ENCODE measurements at places on chromosomes 1 and 21.

- DNase-seq = no peak
Measured at GRCh38 chr1:8506995-8507615, 189.2 kb downstream of the SLC45A1 start.

DNA sequence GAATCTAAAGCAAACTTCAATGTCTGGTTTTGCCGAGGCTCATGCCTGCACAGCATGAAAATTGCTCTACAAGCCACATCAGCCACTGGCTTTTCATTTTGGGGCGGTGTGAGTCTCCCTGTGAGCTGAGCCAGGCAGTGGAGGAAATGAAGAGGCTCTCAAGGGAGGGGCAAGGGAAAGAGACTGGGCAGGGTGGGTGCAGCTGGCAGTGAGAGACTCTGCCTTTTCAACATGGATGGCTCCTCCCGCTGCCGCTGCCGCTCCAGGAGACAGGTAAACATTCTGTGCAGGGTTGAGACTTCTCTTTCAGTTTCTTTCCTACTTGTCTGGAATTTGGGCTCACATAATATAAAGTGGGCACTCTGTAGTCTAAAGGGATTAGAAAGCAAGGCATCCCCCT lies 11.3 kb upstream of the CTSE start:
- DNase-seq = no peak

- no peak for DNase-seq
Measured at GRCh38 chr1:91406773-91407389, 2.2 kb upstream of the HFM1 start.

DNA sequence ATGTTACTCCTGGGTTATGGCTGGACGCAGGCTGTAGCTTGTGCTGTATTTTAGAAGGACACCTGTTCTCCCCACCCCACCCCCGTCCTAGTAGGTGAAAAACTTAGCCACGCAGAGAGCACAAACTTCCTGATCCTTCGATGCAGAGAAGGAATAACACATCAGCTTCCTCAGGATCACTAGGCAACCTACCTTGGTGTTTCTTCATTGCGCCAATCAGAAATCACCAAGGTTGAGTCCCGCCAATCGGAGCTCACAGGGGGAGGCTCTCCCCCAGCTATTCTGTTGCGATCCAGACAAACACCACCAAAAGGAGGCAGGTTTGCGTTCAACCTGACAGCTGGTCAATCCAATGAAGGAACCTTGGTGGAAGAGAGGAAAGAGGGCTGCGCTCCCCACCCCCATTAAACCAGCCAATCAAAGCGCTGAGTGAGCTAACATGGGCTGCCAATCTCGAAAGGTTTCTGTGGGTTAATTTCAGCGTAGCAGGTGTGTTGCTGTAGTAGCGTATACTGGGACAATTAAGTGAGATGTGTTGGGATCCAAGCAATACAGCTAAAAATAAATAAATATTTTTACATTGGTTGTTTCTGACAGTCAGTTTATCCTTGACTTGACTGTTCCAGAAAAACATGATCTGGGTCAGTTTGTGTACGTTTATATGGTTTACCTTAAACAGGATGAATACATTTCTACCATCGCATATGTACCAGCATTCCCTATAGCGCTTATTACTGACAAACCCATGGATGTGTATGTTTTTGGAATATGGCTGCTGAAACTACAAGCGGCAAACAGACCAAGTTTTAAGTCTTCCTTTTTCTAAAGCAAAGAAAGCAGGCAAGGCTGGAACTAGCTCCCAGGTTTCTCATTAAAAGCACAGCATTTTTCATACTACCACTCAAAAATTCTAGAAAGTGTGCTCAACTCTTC lies at the start of gene GOLPH3L:
GOLPH3L (minus strand) TSS at position 160 of the 933 bp plus-strand sequence. CDS start 2,316 bp downstream, outside the sequence.
- DNase-seq = peak; percentile 70

- DNase-seq = no peak
Measured at GRCh38 chr1:200275816-200276453, 133.9 kb downstream of the ZNF281 start.

GRCh38 chr1:230891413-230891812 lies 23.1 kb upstream of the C1orf198 start:
- DNase-seq = no peak

DNA sequence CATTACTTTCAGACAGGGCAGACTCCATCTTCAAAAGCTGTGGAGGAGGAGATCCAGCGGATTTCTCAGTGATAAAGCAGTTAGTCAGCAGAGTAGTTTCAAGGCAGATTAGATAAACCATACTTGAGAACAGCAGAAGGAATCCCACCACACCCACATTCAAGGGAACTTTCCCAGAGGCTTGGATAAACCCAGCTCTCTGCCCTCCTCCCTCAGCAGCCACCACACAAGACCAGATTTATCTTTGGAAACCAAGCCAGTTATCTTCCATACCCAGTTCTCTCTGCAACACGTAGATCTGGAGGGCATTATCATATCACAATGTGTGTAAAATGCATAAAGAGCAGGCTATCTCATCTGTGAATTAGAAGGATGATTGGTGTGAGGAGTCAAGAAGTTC lies 40.2 kb downstream of the GFI1 start:
- no peak for DNase-seq

GRCh38 chr21:35097525-35097924 lies 48.4 kb upstream of the RUNX1 start:
- DNase-seq = no peak

- no peak for DNase-seq
Measured at GRCh38 chr1:14611792-14612191, 13.3 kb downstream of the KAZN start.

GRCh38 chr1:27071049-27071416 lies 58.4 kb upstream of the TENT5B start:
- no peak for DNase-seq

- no peak for DNase-seq
Measured at GRCh38 chr1:91952187-91952586, 3.0 kb downstream of the BRDT start.

- DNase-seq = no peak
Measured at GRCh38 chr1:238242181-238242580, 351.5 kb upstream of the ZP4 start.

GRCh38 chr1:22814176-22815042 lies 103.8 kb downstream of the EPHB2 start:
- DNase-seq = no peak

- no peak for DNase-seq
Measured at GRCh38 chr1:83942914-83943313, 56.0 kb downstream of the TTLL7 start.

- DNase-seq = no peak
Measured at GRCh38 chr1:4976859-4977440, 322.5 kb downstream of the AJAP1 start.

DNA sequence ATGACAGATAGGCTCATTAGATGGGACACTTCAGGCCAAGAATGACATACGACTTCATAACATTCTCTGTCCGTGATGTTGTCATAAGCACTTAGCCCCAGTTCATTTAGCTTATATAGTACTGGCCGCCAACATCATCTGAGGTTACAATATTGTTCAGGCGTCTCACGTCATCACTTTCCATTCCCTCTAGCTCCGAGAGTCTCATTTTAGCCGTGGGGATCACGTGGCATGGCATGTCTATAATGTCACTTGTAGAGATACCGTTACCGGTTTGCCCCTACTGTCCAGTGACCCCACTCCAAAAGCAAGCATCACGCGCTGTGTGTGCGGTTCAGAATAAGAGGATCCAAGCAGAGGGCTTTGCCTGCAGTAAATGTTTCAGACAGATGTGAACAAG lies 34.6 kb upstream of the HEATR1 start:
- DNase-seq = no peak

DNA sequence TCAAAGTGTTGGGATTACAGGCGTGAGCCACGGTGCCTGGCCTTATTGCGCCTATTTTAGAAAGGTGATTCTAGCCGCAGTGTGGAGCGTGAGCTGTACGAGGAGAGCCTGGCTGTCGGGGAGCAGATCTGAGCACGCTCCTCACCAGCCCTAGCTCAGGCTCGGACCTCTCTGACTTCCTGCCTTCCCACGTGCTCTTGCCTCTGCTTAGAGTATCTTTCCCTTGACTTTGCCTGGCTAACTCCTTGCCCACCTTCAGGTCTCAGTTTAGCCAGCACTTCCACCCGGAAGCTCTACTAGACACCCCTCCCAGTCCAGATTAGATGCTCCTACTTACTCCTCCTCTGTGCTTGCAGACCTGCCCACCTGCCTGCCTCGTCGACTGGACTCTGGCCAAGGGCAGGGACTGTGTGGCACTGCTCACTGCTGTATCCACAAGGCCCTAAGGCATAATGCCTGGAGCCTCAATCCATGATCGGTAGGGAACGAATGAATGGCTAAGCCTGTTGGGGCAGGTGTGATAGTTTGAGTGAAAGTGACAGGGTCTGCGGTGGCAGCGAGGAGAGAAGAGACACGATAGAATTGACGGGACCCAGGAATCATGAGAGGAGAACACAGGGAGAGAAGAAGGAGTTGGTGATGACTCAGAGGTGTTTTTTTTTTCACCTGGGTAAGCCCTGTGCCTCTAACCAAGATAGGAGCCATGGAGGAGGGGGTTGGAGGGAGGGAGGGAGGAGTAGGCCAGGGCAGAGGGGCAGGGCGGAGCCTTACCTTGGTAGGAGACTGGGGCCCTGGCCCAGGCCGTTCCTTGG lies 28.1 kb upstream of the WASF2 start:
- no peak for DNase-seq

GRCh38 chr1:218380125-218380977 lies 35.2 kb downstream of the TGFB2 start:
- no peak for DNase-seq

- DNase-seq = no peak
Measured at GRCh38 chr1:24018611-24019580, 38.8 kb upstream of the SRSF10 start.

DNA sequence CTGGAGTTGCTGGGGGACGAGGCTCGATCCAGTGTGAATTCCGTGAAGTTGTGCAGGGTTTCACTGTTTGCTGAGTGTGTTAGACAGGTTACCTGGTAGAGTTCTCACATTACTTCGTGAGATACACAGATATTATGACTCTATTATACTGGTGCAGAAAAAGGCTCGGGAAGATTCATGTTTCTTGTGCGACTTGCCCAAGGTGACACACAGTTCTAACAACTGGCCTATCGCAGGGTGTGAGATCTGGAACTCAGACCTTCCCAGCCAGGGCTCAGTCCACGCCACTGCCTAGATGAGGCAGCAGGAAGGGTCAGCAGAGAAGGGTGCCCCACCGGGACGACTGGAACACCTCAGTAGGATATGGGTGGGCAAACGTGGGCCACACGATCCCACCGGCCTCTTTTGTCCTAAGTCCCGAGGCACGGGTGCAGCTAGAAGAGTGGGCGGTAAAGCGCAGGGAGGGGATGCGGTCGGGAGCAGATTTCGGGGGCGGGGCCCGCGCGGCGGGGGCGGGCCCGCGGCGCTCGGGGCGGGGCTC lies 296 bp upstream of the RNPEP start:
- DNase-seq = peak; percentile 60

- no peak for DNase-seq
Measured at GRCh38 chr21:23111070-23111600, 2112.9 kb downstream of the NCAM2 start.

GRCh38 chr1:240350910-240351331 lies 259.2 kb downstream of the FMN2 start:
- no peak for DNase-seq

GRCh38 chr1:78101514-78101913 lies 55.7 kb downstream of the GIPC2 start:
- DNase-seq = no peak

GRCh38 chr1:91645031-91645430 lies 144.4 kb downstream of the CDC7 start:
- DNase-seq = no peak

DNA sequence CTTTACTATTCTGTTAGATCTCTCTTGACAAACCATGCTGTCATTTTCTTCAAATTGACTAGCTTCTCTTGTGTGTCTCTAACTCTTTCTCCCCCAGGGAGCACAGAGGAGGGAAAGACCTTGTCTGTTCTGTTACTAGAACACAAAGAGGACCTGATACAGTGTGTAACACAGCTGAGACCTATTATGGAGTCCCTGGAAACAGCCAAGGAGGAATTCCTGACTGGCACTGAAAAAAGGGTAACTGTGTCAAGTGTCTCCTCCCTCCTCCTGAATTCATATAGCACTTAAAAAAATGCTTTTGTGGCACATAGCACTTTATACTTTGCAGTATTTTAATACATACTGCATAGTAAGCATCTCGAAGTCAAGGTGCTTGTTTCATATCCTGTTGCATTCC lies 50.6 kb downstream of the ZBTB40 start:
- DNase-seq = no peak

DNA sequence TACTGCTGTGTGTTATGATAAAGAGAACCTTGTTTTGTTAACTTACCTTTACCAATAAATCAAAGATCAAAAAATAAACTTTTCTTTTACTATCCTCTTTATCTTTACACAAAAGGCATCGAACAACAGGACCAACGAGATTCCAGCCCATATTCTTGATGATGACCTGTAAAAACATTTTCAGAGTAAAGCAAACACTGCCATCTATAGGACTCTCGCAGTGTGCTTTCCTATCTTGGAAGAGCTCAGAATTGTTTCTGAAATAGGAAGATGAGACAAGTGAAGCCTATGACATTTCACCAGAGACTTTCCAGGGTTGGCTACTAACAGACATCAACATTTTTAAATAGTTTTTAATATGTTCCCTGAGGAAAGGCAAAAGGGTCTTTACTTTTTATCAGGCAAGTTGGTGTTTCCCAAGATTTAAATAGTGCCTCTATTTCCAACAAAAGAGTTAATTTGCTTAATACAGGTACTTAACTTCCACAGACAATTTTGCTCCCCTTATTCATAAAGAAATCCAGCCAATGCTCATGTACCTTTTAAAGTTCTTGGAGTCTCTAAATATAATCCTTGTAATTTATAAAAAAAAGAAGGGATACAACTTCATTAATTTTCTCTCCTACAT lies 7.3 kb downstream of the GLMN start:
- DNase-seq = no peak

GRCh38 chr1:152442765-152443164 lies 28.7 kb upstream of the CRNN start:
- no peak for DNase-seq

DNA sequence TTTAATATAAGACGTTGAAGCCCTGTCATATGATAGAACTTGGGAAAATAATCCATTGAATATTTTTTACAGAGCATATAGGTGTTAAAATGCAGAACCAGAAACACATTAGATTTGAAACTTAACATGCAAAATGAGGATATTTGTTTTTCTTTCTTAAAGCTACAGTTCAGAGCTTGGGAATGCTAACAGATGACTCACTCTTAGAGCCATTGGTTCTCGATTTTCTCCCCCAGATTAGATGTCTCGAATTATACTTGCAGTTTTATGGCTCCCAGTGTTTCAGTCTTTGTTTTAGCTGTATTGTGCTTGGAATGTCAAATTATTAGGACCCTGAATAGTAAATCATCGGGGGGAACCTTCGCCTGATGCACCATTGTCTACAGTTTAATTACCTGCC lies 575.7 kb upstream of the ZP4 start:
- no peak for DNase-seq
